ENCODE measurements at places on chromosomes 6 and 20. TPM values are rescaled to one million over a fixed set of nuclear protein-coding genes. Genes with fewer than 3 reads are reported as not detected.

Gene C20orf141
- total RNA-seq, result not detected

Gene CCR6
- not detected for total RNA-seq

Gene SPAG4
- 4.6 TPM for total RNA-seq

Gene IMPG1
- total RNA-seq, result not detected

Gene BCKDHB
- 8.1 TPM for total RNA-seq

Gene KCNQ2
- total RNA-seq, result not detected

Gene CD83
- total RNA-seq, result 1.7 TPM

Gene PPARD
- 14.8 TPM for total RNA-seq

Gene OR12D3
- not detected for total RNA-seq

Gene NOTCH4
- 22.5 TPM for total RNA-seq

Gene CENPW
- not detected for total RNA-seq

Gene EYS
- total RNA-seq, result not detected

Gene EMILIN3
- total RNA-seq, result 1.8 TPM

Gene CNR1
- 1.3 TPM for total RNA-seq

Gene KPNA5
- total RNA-seq, result 6.9 TPM

Gene AHCY
- 59.7 TPM for total RNA-seq

Gene ARFGAP1
- 20.7 TPM for total RNA-seq

Gene BPI
- not detected for total RNA-seq

Gene CST5
- total RNA-seq, result not detected

Gene DLK2
- 1.3 TPM for total RNA-seq

Gene VWA7
- total RNA-seq, result 4.1 TPM

Gene RGL2
- total RNA-seq, result 36.9 TPM
